ENCODE measurements at places on chromosomes 5 and 9.

DNA sequence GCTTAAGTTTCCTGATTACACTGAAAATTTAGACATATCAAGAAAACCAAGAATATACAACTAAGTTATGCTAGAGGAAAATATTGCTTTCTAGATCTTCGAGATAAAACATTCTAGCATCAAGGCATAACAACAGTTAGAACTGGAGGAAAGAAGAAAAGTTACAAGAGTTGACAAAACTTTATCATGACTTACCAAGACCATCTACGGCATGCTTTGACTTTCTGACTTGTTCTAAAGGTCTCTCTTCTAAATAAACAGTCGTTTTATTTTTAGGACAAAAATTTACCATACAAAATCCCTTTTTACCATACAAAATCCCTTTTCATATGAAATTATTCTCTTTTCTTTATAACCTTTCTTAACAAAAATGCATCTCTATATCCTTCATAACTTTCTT lies 1110.1 kb upstream of the CDH10 start:
- DNase-seq, result no peak

DNA sequence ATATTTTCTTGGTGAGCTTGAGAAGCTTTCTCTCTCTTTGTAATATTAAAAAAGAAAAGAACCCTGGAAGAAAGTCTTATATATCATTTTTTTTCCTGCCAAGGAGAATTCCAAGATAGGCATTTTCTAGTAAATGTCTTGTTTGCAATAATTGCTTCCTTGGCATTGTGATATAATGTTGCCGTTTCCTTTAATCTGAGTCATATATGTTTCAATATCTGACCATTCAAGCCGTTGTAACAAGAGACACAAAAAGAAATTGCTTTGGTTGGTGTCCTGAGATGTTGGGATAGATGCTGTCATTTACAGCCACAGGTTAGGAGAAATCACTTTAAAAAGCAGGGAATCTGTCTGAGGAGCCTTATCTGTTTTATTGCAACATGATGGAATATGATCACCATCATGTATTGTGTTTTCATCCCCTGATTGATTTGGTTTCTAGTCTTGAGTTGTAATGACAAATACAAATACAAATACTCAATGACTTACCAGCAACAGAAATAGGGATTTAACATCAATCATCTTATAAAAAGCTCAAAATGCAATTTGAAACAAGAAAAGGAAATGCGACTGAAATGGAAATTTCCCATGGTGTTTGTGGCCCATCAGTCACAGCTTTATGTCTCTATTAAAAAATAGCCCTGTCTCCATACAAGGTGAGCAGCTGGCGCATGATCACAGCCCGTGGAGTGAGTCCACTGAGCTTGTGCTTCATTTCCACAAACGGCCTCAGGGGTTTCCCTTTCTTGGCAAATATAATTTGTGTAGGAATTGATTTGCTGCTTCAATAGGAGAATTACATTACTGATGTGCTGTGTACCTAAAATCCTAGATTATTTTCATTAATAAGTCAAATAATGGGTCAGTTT lies 250.1 kb upstream of the TRPC7 start:
- DNase-seq, result no peak

DNA sequence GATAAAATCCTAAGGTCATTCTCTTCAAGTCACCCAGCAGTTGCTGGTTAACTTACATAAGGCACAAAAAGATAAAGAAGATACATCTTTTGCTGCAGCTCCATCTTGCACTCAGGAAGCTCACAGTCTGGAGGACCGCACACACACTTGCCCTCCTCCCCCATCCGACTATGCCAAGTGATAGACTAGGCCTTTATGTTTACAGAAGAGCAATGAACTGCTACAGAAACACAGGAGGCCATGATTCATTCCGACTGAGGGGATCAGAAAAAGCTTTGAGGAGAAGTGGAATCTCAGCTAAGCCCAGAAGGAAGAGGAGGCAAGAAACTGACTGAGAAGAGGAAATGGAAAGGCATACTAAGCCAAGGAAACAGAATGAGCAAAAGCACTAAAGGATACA lies 17.4 kb downstream of the NRG2 start:
- DNase-seq, result no peak

DNA sequence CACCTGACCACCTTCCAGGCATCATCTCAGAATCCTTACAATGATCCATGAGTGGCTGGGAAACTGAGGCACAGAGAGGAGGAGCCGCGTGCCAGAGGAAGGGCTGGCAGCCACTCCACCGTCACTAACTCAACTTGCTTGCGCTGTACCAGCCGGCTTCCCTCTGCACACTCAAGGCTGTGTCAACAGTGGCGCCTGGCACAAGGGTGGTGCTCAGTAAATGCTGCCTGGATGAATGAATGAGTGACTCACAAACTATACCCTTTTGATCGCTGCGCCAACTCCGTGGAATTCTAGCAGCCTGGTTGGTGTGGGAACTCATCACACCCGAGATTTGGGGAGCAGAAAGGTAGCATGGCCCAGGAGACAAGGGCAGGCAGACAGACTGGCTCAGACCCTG lies 21.9 kb downstream of the PRRX2 start:
- DNase-seq, result no peak

- DNase-seq, result no peak
Observed at GRCh38 chr5:77645158-77645994, 6.9 kb upstream of the OTP start.

DNA sequence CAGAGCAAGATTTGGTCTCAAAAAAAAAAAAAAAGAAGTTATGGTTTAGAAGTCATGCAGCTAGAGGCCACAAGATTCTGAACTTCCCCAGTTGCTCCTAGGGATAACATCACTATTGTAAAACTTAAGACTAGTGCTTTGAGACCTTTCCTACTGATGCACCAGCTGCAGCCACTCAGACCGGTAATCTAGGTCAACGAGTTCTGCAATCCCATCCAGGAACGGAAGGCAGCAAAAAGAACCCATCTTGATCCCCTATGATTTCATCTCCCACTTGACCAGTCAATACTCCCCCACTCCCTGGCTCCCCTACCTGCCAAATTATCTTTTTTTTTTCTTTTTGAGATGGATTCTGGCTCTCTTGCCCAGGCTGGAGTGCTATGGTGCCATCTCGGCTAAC lies 46.9 kb upstream of the TTC39B start:
- no peak for DNase-seq

- DNase-seq, result no peak
Observed at GRCh38 chr9:17611342-17611741, 32.5 kb downstream of the SH3GL2 start.

- no peak for DNase-seq
Observed at GRCh38 chr5:66828046-66828547, 231.9 kb downstream of the MAST4 start.

- no peak for DNase-seq
Observed at GRCh38 chr9:35476596-35476995, 13.3 kb upstream of the RUSC2 start.

DNA sequence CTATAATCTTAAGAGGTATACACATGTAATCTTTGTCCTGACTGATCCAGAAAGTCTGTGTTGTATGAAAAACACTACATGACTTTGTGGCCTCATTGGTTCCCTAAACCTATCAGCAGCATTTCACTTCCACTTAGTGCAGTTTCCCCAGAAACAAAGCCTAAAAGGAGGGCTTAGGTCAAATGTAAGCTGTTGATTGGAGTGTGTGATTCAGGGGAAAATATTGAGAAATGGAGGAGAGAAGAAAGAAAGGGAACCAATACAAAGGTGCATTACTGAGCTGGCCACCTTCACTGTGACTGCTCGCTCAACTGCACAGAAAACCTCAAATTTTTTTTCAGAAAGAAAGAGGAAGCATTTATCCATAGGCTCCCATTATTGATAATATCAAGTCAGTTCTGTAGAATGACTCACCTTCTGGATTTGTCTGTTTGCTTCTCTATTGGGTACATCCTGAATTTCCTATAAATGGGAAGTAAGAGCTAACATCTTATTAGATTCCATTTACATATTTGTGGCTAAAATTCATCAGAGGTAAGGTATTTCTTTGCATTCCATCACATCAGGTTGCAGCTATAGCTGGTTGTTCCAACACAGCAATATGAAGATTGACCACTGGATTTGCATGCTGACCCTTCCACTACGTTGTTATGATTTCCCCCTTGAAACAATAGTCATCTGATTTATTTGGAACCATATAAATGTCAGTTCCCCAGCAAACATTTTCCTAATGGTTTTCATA lies 10.3 kb upstream of the FST start:
- DNase-seq, result no peak

- DNase-seq, result no peak
Observed at GRCh38 chr5:73189871-73190376, 16.9 kb downstream of the TMEM174 start.

GRCh38 chr5:173237143-173237874 lies 2.3 kb upstream of the NKX2-5 start:
- no peak for DNase-seq

DNA sequence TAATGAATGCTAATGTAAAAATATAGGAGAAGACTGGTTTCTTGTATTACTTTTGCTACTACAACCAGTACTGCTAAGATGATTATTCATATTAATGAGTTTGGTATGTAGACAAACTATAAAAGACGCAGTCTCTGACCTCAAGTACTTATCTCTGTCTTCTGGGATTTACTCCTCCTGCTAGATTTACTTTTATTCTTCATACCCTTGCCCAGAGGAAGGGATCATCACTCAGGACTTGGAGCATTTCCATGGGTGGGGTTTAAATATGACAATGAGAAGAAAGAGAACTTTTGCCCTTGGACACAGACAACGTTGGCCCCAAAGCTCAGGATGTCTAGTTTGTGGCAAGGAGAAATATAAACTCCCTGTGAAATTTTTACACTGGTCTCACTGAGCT lies 126.1 kb downstream of the BNC2 start:
- DNase-seq, result no peak

- DNase-seq, result no peak
Observed at GRCh38 chr9:108588246-108588645, 267.5 kb downstream of the ACTL7B start.

DNA sequence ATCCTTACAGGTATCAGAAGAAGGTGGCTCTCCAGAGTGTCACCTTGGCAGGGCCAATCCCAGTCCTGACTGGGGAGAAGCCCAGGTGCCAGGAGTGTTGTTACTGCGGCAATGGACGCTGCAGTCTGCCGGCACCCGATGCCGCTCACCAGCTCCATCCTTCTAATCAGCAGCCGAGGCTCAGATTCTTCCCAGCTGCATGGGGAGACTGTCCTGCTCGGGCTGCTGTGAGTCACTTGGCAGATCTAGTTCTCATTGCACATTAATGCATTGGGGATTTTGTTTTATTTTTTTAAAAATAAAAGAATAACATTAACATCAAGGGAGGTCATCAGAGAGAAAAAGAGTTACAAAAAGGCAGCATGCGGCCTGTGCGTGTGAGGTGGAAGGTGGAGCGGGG lies 115.8 kb downstream of the MTX3 start:
- DNase-seq, result no peak

Measured in SK-MEL-5 (cell line).